H9 (cell line): ENCODE measurements at places on chromosomes 7 and 10. TPM values are rescaled to one million over a fixed set of nuclear protein-coding genes. Genes with fewer than 3 reads are reported as not detected.

The WEE2 gene
- not detected in 2 replicates for total RNA-seq

The NEBL gene
- 20.4 and 20.9 TPM in 2 replicates for total RNA-seq

GRCh38 chr7:155459700-155460461 lies 2.0 kb downstream of the EN2 start:
- no peak for DNase-seq

- no peak for DNase-seq
These were observed 27.2 kb downstream of the ATE1 start for GRCh38 chr10:121900443-121901174.

DNA sequence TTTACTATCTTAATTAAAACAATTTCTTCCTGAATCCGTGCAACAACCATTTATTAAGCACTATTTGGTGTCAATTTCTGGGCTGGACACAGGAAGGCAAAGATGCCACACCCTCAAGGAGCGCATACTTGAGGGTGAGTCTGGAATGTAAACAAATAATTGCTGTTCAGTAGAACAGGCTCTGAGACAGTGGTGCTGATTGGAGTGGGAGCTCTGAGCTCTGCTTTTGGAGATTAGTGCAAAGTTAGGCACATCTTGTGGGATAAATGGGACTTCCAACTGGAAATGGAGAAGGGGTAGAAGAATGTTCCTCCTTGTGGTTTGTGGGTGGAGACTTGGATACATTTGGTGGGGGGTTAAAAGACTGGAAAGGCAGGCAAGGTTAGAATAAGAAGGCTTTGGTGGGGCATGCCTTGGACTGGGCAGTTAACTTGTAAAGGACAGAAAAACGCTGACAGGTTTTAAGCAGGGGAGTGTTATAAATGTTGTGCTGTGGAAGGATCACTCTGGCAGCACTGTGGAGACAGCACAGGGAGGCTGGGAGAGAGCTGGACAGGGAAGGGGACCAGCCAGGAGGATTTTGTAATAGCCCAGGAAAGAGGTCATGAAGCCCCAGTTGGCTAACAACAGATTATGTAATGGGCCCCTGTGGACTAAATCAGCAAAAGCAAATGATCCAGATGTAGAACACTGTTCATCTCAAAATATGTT lies 80.7 kb downstream of the ZNF365 start:
- DNase-seq: no peak
